ENCODE measurements at places on chromosomes 11 and 22.

DNA sequence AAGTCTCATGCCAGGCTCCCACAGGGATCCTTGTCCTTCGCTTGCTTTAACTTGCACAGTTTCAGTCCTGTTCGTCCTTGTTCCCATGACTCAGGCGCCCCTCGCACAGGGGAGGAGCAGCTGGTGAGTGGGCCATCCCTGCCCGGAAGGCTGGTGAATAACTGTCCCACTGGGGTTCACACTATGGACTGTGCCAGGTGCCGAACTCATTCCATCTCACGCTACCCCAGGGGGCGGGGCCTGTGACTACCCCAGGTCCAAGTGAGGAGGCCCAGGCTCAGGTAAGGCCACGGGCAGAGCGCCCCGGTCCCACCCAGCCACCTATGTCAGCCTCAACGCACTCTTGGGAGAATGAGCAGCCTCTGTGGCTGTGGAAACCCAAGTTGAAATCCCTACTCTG, 7.2 kb upstream of the CARD10 start:
- DNase-seq = no peak

DNA sequence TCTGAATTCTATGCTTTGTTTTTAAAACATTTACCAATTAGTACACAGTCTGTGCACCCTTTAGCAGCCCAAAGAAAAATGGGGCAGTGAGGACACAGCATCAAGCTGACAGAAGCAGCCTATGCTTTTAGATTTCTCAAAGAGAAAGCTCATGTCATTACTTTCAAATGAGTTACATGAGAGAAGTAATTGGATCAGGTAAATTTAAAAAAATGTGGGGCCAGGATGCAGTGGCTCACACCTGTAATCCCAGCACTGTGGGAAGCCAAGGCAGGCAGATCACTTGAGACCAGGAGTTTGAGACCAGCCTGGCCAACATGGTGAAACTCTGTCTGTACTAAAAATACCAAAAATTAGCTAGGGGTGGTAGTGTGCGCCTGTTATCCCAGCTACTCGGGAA, 57.7 kb downstream of the APOL5 start:
- DNase-seq = no peak

- DNase-seq = no peak
Measured at GRCh38 chr11:118212131-118212725, 12.6 kb downstream of the JAML start.

- DNase-seq = no peak
Measured at GRCh38 chr11:126660321-126660720, 304.8 kb downstream of the ST3GAL4 start.

DNA sequence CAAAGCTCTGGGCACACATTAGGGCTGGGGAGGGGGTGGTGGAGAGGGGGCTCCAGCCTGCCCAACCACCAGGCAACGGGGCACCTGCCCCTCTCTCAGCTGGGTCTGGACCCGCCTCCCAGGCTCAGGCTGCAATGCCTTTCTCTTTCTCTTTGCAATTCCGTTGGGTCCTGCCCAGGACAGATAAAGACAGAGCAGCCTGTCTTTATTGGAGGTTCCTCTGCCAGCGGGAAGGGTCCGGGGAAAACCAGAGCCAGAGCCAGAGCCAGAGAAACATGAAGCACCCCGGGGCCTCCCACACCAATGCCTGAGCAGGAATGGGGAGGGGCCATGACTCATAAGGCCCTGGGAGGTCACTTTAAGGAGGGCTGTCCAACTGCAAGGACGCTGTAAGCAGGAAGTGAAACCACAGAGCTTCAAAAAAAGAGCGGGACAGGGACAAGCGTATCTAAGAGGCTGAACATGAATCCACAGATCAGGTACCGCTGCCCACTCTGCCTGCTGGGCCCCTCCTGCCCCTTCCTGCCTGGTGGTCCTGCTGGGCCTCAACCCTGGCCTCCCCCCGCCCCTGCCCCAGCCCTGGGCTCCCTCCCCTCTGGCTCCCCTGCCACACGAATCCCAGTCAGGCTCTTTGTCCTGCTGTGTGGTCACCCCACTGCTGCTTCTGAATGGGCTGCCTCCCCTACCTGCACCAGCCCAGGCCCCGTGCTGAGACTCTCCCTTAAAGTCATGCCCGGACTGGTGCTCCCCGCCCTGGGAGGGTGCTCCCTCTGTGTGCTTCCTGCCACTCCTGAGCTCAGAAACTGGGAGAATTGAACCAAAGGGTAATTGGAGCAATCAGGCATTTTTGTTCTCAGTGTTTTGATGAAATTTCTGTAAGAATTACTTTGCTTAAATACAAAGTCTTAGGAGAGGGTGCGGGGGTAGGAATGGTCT, at the start of gene APOBEC3B:
TSS of gene APOBEC3B (plus strand) at position 356 of the 936 bp plus-strand sequence. CDS start at position 463, 107 bp downstream.
- DNase-seq = no peak

DNA sequence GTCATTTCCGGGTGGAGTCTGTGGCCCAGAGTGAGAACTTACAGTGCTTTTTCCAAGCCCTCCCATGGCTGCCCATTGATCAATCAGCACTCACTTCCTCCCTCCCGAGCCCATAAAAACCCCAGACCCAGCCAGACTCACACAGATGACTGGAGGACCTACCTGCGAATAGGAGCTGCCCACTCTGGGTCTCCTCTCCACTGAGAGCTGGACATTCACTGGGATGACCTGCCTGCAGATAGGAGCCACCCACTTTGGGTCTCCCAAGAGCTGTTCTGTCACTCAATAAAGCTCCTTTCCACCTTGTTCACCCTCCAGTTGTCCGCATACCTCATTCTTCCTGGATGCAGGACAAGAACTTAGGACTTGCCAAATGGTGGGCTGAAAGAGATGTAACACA, 56.0 kb upstream of the B3GNT6 start:
- no peak for DNase-seq
